GM23248 (cell line): ENCODE measurements at places on chromosomes 2 and 18.
A peak's percentile ranks its signal among the peaks of the same experiment; 100 is the strongest.

GRCh38 chr2:197037863-197038398 lies 111.4 kb upstream of the PGAP1 start:
- DNase-seq = peak; percentile 28

DNA sequence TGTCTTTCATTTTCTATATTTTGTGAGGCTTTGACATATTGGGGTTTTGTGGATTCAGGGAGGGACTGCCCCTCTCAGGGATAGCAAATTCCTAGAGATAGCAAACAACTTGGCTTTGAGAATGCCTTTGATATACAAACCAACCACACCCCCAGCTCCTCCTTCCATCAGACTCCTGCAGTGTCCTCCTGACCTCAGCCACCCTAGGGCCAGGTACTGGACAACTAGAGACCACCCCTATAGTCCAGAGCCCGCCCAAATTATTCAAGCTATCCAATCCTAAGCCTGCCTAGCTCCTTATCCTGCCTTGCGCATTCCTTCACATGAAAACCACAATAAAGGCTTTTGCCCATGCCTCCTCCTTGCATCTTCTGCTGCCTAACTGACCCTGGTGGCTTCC lies 22.9 kb upstream of the STAM2 start:
- no peak for DNase-seq

GRCh38 chr2:185215497-185215896 lies 523.1 kb upstream of the FSIP2 start:
- DNase-seq = no peak

DNA sequence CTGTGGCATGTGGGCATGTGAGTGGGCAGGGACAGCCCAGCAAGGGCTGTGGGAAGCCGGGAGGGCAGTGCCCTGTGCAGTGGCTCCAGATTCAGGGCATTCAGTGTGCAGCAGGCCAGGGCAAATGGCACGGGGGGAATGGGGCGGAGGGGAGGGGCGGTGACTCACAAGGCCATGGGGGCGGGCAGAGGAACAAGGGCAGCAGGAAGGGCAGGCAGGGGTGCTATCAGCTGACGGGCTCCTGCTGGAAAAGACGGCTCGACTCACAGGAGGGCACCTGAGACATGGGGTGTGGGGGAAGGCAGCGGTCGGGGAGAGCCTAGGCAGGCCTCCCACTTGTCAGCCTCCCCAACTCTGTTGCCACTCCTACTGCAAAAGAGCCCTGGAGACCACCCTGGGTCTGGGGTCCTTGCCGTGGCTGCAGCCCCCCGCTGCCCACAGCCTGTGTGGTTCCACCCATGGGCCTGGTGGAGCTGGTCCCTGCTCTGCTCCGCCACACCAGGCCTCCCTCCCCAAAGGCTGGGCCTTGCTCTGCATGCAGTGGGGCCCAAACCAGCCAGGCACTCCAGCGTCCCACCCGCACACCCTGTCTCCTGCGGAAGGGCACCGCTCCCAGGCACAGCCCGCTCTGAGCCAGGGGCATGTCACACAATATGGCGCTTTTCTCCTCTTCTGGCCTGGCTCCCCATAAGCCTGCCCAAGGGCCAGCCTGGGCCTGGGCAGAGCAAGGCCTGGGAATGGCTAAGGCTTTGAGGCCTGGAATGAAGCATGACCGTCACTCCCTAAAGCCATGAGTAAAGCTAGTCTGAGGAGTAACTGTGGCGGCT lies 25.9 kb downstream of the HS6ST1 start:
- DNase-seq = no peak

- no peak for DNase-seq
Measured at GRCh38 chr2:397926-398325, 110.0 kb upstream of the ALKAL2 start.

DNA sequence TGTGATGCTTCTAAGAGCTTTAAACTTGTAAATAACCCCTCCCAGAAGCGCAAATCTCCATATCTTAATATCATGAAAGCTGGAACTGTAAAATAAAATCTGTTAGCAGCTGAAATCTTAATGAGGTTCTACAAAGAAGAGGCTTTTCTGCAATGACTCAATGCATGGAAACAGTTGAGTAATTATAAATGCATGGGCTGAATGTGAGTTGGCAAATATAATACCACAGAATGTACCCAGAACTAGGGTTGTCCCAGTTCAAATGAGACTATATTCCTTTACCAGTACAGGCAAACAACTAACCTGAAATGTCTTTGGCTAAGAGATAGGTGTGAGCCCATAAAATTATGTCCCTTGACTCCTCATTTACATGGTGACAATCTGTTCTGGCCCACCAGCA lies 52.9 kb downstream of the SATB2 start:
- peak; percentile 85 for DNase-seq

DNA sequence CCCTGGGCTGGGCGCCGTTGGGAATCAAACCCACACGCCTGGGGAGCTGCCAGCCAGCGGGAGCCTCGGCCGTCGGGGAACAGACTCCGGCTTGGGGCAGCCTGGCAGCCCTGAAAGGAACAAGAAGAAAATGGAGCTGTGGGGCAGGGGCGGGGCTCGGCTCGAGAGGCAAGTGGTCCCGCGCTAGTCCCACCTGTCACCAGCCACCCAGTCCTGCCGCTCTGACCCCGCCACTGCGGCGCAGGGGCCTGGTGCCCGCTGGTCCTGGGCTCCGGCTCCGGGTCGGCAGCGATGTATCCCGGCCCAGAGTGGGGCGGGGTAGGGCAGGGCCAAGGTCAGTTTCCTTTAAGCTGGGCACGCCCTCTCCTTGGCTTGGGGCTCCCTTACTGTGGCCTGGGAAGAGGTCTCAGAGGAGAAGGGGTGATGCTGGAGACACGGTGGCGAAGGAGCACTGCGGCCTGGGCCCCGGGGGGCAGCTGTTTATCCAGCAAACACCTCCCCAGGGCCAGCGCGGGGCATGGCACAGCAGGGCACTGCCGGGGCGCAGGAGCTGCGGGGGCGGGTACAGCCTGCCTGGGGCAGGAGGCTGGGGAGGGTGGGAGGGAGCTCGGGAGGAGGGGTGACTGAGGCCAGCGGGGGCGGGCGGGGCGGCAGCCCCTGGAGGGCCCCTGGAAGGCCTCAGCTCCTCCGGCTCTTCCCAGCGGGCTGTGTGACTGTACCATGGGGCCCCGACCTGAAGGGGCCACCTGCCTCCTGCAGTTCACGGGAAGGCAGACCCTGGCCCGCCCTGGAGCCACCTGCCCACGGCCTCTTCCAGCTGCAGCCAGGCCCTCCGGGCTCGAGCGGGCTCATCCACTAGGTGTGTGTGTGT lies 15.6 kb downstream of the ODC1 start:
- peak; percentile 42 for DNase-seq

DNA sequence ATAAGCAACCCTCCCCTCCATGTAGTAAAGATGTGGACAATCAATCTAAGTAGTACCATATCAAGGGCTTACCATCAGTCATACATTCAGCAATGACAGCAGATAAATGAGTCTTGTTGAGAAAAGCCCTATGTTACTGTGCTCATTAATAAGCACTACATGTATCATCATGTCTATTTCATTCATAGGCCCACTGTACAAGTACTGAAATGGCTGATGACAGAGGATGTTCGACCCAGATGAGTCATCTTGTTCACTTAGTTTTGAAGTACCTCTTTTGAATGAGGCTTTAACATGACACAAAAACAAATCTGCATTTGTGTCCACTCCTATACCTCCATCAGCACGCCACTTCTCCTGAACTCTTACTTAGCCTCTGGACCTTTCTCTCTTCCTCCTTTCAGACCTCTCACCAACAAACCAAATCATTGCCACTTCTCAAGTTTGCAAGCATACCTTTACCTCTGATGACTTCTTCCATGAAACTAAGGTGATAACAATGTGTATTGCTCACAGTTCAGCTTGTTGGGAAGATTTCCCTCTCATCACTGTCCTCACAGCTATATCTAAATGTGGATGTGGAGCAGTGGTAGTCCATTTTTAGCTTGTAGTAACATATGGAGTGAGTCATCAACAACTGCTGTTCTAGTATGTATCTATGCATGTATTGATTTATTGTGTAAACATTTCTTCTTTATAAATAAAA lies 921.0 kb upstream of the SLC39A10 start:
- no peak for DNase-seq
